ENCODE measurements at places on chromosomes 5 and 9.

- no peak for DNase-seq
Observed at GRCh38 chr9:3997492-3997891, 302.4 kb downstream of the GLIS3 start.

DNA sequence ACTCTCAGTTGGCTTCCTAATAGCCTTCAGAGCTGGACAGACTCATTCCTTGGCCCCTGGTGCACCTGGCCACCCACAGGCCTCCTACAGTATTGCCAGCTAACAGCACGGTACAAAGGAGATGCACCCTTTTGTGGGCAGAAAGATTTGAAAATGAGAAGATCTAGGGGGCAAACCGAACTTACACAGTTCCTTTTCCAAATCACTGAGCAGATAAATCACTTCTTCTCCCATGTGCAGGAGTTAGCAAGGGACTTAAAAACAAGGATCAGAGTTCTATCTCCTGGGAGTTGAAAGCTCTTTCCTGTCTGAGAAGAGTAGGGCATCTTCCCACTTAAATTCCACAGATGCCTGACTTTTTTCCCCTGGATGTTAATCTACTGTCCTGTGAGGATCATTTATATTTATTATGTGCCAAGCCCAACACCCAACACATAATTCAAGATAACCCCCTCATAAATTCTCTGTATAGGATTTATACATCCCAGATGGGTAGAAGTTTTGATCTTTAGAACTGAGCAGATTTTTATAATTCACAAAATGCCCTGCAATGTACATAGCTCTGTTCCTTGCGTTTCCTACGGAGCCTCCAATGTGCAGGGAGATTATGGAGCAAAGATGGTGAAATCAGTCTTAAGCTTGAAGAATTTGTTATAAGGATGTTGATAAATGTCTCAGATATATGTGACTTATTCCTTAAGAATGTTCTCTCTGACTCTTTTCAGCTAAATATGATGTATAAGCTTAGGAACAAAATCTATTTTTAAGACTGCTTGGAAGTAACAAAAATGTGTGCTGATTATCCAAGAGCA is 207.2 kb upstream of the DAPK1 start:
- DNase-seq = no peak

- DNase-seq = no peak
Observed at GRCh38 chr5:82735160-82735789, 341.9 kb downstream of the TMEM167A start.

- DNase-seq = no peak
Observed at GRCh38 chr9:108347463-108348188, 508.2 kb downstream of the ACTL7B start.

DNA sequence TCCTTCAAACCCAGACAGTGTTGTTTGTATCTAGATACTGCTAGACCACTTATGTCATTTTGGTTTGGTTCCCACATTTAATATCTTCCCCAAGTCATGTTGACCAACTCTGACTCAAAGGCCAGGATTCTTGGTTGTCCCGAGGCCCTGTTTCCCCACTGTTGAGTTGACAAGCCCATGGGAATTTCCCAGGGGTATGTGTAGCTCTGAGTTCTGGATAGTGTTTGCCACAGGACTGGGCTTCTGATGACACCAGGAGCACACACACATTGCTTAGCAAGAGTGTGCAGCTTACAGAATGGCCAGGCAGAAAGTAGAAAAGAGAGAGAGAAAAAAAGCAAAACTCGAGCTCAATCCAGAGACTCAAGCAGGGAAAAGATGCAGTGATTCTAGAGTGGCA is 214.4 kb downstream of the NXNL2 start:
- no peak for DNase-seq

- no peak for DNase-seq
Observed at GRCh38 chr5:169083394-169084018, 217.4 kb downstream of the SLIT3 start.
